ENCODE measurements at places on chromosomes 2 and 18.

GRCh38 chr2:159035790-159036411 is 67.5 kb downstream of the TANC1 start:
- peak; percentile 67 for DNase-seq

DNA sequence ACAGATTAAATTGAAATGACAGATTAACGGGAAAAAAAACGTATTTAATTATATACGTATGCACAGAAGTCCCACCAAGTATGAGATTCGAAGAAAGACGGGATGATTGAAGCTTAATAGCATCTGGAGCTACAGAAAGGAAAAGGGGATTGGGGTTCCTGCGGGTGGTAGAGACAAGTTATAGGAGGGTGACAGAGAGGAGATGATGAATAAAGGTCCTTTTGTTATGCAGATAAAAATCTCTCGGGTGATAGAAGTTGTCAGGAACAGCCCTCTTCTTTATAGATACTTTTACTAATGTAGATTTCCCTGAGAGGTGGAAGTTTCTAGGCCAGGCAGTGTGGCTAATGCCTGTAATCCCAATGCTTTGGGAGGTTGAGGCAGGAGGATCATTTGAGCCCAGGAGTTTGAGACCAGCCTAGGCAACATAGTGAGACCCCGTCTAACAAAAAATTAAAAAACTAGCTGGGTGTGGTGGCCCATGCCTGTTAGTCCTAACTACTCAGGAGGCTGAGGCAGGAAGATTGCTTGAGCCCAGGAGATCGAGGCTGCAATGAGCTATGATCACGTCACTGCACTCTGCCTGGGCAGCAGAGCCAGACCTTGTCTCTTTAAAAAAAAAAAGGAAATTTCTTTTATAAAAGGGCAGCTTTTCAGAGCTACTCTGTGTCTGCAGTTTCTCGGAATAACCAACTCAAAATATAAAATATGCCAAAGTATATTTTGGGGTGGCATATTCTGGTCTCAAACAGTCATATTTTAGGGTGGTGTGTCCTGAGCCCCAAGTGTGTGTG is 113.0 kb downstream of the STPG4 start:
- no peak for DNase-seq

- DNase-seq, result no peak
These were observed 154.1 kb downstream of the FHOD3 start for GRCh38 chr18:36451454-36452251.

GRCh38 chr2:88350331-88351248 is 101.9 kb downstream of the FOXI3 start:
- peak; percentile 67 for DNase-seq

GRCh38 chr2:106272216-106272807 is 78.2 kb upstream of the UXS1 start:
- no peak for DNase-seq

GRCh38 chr2:128279009-128279408 is 39.7 kb downstream of the HS6ST1 start:
- DNase-seq, result no peak

DNA sequence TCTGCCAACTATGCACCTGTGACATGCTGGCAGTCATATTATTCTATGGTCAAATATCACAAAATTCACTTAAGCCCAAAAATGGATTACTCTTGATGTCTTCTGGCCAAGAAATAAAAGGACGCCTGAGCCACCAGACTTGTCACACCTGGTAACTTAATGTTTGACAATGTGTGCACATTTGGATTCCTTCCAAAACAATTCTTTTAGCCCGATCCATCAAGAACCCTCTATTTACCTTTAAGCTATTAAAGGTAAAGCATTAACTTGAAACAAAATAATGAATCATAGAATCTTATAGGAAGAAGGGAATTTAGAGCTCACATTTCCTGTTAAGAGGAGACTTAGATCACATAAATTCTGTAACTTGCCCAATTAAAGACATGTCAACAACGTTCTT is 46.5 kb upstream of the NFU1 start:
- DNase-seq, result no peak

- DNase-seq, result peak; percentile 67
These were observed 428 bp downstream of the TCF4 start for GRCh38 chr18:55587418-55588110.

GRCh38 chr2:10889651-10890215 is 22.0 kb upstream of the KCNF1 start:
- peak; percentile 94 for DNase-seq

DNA sequence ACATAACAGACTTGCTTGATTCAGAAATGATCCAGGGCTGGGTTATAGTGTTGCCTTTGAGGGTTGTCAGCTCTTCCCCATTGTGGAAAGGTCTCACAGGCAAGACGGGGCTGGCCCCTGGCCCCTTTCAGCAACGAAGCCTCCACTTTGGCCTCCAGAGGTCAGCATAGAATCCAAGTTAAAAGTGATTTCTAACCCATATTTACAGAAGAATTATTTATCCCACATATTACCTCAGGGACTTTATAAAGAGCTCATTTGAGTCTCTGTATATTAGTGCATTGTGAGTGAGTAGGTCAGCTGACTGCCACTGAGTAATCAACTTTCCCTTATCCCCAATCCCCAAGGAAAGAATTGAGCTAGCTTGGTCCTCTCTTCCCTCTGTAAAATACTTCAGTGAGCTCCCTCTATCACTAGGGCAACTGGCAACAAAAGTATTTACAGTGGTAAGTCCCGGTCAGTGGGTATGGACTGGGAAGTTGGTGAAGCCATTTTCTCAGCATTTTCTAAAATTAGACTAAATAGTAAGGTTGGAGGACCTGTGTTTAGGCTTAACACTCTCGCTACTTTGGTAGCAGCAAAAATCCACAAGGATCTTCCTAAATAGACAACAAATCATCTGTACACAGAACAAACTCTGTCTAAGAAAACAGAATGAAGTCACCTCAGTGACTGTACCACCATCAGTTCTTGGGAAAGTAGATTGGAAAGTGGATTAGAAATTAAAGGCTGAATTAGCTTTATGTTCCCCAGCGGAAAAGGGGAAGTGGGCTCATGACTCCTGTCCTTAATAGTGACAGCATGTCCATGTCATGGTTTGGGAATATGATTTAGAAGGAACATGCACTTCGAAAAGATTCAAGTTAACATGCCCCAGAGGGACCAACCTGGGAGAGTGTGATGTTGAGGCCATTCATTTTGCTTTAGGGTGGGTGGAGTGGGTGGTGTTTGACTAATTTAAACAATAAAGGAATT is 171.0 kb upstream of the SIX3 start:
- DNase-seq, result peak; percentile 85

DNA sequence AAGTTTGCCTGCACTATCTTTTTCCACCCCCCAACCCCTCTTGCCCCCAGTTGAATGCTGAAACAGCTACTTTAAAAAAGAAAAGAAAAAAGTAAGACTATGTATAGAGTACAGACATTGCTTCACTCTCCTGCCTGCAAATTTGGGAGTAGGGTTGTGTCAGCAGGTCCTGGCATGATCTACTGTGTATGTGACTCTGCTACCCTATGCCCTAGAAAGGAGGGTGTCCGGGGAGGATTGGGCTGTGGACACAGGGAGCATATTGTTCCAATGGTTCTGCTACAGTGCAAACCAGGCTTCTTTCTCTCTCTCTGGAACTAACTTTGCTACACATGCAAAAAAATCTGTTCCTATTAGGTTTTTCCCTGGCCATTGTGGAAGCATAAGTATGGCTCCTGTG is 9.9 kb upstream of the ZEB2 start:
- no peak for DNase-seq

GRCh38 chr18:31042406-31043181 is at the start of gene DSC3:
Gene DSC3 (minus strand): TSS chr18:31042742. CDS start chr18:31042660, 82 bp downstream.
- peak; percentile 20 for DNase-seq

DNA sequence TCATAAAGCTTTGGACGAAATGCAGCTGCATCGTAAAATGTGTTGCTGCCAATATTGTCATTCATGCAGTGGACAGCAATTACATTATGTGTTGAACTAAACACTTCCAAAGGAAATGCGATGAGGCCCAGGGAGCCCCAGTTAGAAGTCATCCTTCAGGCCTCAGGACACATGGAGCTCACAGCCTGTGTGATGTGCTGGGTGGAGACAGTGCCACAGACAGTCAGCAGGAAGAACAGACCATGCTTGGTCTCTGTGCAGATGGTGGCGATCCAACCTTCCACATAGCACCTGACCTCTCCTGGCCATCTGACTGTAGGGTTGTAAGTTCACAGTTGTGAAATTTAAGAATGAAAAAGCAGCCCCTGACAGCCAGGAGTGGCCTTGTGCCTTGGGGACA is 118.3 kb upstream of the ALKAL2 start:
- DNase-seq, result no peak

- peak; percentile 47 for DNase-seq
These were observed 13.8 kb downstream of the CLK1 start for GRCh38 chr2:200850512-200851256.

DNA sequence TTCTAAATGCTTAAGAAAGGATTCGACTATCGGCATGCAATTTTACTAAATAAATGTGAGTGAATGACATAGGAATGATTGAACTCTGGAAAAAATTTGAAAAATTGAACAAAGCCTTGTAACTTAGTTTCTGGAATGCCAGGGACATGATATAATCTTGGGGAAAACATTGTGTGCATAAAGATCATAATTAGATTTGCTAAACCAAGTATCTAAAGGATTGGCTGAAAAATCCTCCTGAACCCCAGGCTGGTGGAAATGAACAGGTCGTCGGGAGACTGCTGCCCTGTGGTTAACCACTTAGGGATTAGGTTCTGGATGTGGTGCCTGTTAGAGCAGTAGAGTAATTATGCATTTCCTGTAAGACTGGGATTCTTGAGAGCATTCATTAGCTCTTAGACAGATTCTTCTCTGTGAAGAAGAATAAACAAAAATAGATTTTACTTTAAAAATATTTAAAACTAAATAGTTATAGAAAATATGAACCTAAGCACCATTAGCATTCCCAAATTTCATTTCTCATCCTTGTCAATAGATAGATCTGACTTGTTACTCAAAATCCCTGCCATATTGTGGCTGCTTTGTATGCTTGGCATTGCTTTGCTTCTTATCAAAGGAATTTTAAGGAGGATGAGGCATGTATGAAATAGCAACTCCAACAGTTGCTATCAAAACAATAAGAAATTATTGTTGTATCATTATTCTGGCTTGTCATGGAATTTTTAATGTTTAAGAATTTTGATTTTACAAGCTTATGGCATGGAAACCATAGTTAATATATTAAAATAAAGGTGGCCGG is 55.9 kb downstream of the LYPD6B start:
- DNase-seq, result peak; percentile 24

DNA sequence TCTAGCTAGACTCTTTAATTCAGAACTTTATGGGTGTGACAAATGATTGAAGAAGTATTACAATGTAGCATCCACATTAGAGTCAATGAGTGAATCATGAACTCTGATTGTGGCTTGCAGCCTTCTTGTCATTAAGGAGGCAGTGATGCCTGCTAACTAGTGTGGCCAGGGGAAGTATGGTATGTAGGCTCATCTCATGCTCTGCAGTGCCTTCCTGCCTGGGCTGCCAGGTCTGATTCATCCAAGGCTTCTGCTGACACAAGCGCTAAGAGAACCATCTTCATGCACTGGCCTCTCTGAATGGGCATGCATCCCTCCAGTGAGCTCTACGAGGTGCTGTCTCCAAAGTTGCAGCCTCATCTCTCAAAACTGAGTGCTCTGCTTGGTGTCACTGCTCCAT is 144.3 kb downstream of the MTCL1 start:
- no peak for DNase-seq

- DNase-seq, result no peak
These were observed 47.0 kb downstream of the REV1 start for GRCh38 chr2:99442837-99443236.

- no peak for DNase-seq
These were observed 206.9 kb upstream of the LYPD1 start for GRCh38 chr2:132876745-132877391.

GRCh38 chr18:59054496-59055287 is 85.0 kb upstream of the SEC11C start:
- DNase-seq, result no peak

- no peak for DNase-seq
These were observed at the start of gene M1AP for GRCh38 chr2:74648009-74648443. Gene M1AP (minus strand): TSS chr2:74648330. CDS start chr2:74640275, 8,055 bp downstream.

DNA sequence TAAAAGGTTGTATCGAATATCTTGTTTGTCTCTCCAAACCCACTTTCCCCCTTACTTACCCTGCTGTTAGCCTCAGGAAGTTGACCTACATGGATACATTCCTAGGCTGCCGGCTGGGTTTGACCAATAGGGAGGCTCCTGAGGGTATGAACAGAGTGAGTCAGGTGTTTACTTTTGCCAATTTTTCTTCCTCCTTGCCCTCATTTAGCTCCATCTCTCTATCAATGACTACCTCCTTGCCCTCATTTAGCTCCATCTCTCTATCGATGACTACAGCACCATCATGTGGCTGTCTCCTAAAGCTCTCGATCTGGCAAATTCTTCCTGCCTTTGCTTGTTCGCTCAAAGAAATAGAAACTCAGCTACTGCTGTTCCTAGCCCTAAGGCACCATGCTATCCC is 571.9 kb upstream of the CRIM1 start:
- DNase-seq, result no peak

DNA sequence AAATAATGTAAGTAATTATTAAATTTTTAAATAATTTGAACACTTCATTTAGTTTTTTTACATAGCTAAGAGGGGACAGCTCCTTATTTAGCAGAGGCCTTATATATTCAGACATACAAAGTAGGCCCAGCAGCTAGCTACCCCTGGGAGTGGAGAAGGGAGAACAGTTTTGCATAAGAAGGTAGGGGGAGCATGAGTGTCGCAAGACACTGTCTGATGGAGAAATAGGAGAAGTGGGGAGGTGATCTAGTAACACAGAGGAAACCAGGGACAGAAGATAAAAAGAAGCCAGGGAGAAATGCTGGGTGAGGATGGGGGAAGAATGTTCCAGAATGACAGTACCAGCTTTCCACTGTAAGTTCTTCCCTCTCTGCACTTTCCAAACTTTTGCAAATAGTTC is 16.0 kb upstream of the RGPD4 start:
- peak; percentile 37 for DNase-seq

- peak; percentile 7 for DNase-seq
These were observed 99.5 kb downstream of the MAIP1 start for GRCh38 chr2:200054681-200055468.

DNA sequence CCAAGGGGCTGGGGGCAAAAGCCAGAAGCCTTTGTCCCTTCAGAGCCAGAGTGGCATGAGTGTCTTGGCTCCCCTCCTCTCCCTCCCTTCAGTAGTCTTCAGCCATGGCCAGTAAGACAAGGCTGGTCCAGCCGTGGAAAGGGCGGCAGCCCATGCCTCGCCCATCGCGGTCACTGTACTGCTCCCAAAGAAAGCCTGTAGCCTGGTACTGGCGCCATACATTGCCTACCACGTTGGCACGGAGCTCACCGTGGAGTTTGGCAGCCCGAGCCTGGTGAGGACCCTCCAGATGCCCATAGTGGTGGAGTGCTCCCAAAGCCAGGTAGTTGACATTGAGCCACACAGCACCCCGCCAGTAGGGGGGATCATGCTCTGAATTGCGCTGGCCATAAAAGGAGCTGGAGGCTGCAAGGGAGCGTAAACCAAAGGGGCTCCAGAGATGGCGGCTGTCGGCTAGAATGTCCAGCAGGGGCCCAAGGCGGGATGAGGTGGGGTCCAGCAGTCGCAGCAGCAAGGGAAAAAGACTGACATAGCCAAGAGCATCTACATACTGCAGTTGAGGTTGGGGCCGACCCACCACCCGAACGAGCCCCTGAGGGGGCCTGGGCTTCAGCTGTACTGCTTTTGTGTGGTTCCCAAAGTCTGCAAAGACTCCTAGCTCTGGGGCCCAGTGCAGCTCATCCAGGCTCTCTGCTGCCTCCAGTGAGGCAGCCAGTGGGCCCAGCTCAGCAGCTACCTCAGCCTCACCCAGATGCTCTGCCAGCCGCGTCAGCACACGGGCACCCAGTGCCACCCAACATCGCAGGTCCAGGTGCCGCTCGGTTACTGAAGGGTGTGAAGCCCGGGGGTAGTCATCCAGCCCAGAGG is 3.2 kb downstream of the WBP1 start:
- peak; percentile 47 for DNase-seq

All from NCI-H82 (cell line).